Foreskin keratinocyte (primary cell): ENCODE measurements at places on chromosomes 2 and 18.

- DNase-seq, result no peak
Observed at GRCh38 chr18:63439334-63439733, 17.1 kb upstream of the VPS4B start.

DNA sequence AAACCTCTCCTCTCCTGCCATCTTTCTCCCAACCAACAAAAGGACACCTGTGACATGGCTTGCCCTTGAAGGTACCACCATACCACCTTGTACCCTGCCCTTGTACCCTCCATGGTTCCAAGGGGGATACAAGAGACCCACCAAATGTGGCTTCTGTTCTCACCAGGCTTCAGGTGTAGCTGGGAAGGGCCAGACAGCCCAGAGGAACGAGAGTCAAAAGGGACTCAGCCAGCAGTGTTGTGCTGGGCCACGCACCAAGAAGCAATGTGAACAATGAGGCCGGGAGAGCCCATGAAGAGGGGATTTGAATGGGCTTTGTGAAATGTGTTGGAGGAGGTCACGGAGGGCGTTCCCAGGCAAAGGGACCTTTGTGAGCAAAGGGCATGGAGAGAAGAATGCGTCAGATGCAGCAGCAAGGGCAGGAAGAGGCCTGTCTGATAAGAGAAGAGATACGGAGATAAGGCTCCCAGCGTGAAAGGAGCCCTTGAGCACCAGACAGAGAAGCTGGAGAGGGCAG lies 48.6 kb downstream of the PLB1 start:
- peak; percentile 29 for DNase-seq

DNA sequence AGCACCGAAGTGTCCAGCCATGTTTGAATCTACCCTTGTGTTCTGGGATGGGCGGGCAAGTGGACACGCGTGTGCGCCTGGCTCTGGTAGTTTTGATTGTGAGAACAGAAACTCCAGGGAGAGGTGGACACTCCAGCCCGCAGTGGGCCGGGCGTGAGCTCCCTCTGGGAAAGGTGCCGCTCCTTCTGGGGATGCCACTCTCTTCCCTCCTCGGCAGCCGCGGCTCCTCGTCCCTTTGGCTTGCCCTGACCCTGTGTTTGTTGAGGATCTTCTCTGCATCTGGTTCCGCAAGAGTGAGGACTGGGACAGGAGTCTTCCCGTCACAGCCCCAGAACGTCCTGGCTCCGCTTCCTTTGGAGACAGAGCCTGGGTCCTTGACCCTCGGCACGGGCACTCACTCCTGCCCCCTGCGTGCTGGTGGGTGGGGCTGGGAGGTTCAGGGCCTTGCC lies 1.3 kb downstream of the CTDP1 start:
- no peak for DNase-seq

DNA sequence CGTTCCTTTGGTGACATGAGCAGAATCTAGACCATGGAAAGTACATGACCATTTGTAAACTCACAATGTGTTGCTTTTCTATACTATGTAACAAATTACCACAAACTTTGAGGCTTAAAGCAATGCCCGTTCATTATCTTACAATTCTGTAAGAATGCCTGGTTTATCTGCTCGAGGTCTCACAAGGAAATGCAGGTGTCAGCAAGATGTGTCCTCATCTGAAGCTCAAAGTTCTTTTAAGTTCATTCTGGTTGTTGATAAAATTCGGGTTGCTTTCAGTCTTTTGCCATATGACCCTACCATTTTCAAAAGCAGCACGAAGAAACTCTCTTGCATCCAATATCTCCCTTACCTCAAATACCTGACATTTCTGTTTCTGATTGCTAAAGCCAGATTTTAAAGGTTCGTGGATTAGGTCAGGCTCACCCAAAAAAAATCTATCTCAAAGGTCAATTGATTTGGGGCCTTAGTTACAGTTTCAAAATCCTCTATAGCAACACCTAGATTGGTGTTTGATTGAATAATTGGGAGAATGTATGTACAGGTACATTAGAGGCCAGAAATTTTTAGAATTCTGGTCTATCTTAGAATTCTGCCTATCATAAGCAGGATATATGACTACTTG lies 125.9 kb downstream of the TMEM131 start:
- DNase-seq, result no peak

GRCh38 chr2:132999421-132999820 lies 329.4 kb upstream of the LYPD1 start:
- no peak for DNase-seq

- no peak for DNase-seq
Observed at GRCh38 chr2:107006836-107007235, 120.9 kb upstream of the ST6GAL2 start.
